Large intestine (tissue), 12 donors: ENCODE measurements at places on chromosomes 6 and 20. TPM values are rescaled to one million over a fixed set of nuclear protein-coding genes. Genes with fewer than 3 reads are reported as not detected.

- no peak for DNase-seq
These were observed 293.7 kb downstream of the RNF144B start for GRCh38 chr6:18680842-18681241.

DNA sequence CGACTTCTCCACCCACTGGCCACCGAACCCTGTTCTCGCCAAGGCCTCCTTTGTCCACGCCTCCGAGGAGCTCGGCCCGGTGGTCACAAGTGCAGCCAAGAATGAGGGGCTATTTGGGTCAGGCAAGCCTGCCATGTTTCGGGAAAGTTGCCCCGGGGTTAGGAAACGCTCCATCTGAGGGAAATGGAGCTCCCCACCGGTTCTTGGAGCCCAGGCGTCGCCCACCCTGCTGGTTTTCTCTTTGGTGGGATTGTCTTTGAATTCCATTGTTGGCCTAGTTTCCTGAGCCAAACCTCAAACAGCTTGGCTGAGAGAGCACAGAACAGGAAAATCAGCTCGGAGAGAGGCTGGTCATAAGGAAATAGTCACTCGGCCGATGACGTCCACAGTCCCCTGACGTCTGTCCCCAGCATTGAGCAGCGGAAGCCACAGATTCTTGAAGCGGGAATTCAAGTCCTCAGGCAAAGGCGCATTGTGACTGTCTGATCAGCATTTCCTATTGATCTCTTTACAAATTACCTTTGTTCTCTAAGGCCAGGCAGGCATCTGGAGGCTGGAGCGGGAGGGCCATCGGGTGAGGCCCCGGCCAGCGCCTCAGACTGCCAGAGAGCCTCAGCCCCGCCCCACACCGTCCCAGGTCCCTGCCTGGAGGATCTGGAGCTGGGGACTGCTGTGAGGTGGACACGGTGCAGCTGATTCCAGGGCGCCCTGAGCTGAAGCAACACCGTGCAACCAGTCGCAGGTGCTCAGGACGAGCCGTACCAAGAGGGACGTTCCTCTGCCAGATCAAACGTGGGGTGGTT, 138.6 kb downstream of the DLL1 start:
- peak; percentile 35 for DNase-seq

DNA sequence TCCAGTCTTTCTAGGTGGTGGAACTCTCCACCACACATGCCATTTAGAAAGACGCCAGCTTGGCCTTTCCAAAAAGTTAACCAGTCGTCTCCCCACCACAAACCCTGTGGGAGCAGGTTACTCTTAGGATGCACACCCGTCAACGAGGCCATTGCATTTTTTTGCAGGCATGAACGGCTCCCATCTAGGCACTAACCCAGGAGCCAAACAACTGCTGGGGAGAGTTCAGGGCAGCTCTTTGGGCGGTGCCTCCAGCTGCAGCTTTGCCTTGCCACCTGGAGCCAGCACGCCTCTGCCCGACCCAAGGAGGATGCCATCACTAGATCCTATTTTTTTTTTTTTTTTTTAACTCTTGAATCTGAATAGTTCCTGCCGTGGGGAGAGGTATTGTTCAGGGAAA, 39.9 kb downstream of the TBC1D7 start:
- no peak for DNase-seq

Gene HLA-DMB
- 23.9 TPM for polyA plus RNA-seq

Gene SLC17A1
- 0.09 TPM for polyA plus RNA-seq

DNA sequence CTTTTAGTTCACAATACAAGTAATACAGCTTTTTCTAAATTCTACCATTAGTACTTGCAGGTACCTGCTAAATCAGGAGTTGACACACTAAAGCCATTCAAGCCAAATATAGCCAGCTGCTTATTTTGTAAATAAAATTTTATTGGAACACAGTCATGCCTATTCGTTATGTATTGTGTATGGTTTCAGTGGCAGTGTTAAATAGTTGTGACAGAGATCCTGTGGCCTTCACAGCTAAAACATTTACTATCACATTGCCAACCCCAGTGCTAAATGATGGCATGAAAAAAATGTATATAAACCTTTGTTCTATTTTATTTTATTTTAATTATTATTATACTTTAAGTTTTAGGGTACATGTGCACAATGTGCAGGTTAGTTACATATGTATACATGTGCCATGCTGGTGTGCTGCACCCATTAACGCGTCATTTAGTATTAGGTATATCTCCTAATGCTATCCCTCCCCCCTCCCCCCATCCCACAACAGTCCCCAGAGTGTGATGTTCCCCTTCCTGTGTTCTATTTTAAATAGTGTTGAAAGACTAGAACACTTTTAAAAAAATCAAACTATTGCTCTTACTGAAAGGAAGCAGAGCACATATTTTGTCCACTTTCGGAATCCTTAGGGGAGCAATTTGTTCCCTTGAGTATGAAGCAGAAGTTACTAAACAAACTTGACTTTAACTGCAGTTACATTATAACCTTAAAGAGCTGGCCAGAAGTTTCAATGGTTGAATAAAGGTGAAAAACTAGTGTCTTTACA, 115.7 kb downstream of the PRIM2 start:
- DNase-seq = no peak

GRCh38 chr6:162217811-162218493, 509.6 kb downstream of the PRKN start:
- DNase-seq = no peak

Gene NRN1
- 4.0 TPM for polyA plus RNA-seq

- no peak for DNase-seq
These were observed 46.0 kb downstream of the TIAM2 start for GRCh38 chr6:155040901-155041650.

GRCh38 chr20:56504373-56505005, 20.1 kb upstream of the FAM209A start:
- no peak for DNase-seq

Gene SMAP1
- polyA plus RNA-seq = 38.9 TPM

DNA sequence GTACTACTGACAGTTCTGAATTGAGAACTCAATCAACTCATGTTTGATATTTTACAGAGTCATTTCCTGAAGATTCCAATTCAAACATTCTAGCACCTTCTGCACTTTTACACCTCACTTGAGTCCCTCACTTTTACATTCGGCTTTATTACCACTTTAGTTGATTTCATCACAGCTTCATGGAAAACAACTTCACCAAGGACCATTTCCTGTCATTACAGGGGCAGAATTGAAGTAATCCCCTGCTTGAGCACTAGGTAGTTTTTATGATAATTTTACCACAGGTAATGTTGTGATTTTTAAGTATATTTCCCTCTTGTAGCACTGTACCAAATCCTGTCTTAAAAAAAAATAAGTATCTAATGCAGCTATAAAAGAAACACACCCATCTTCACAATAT, 312.9 kb downstream of the BTBD9 start:
- DNase-seq = no peak

DNA sequence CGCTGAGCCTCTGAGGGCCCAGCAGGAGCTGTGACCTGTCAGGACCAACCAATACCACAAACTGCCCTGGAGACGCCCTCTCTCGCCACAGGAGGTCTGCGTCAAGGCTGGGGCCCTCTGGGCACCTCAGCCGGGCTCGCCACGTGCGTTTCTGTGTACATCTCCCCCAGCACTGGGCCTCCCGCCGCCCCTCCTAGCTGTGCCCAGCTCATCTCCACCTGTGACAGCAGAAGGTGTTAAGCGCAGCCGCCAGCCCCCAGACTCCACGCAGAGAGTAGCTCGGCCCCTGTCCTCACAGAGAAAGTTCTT, 91.4 kb downstream of the TAF4 start:
- no peak for DNase-seq

- no peak for DNase-seq
These were observed 314.7 kb downstream of the EPM2A start for GRCh38 chr6:145420599-145420998.

Gene RAMACL
- 0.30 TPM for polyA plus RNA-seq

- DNase-seq = no peak
These were observed 369.2 kb upstream of the CNR1 start for GRCh38 chr6:88535306-88535705.

GRCh38 chr6:130037207-130037811, 18.9 kb downstream of the L3MBTL3 start:
- no peak for DNase-seq

DNA sequence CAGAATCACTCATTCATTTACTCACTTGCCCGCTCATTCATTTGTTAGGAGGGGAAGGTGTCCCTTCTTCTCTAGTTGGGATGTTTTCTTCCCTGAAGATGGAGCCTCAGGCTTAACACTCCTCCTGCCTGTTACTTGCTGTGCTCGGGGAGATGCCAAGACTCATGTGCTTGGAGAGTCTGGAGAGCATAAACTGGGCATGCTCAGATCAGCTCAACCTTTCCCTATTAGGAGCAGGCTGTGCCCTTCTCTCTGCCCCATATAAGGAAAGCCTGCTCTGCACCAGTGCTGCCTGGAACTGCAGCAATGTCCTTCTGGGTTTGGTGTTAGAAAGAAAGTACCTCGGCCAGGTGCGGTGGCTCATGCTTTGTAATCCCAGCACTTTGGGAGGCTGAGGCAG, 18.0 kb upstream of the UBE2V1 start:
- DNase-seq = no peak

Gene TAPBP
- polyA plus RNA-seq = 90.9 TPM

- no peak for DNase-seq
These were observed 29.4 kb downstream of the PHIP start for GRCh38 chr6:79048611-79049010.

DNA sequence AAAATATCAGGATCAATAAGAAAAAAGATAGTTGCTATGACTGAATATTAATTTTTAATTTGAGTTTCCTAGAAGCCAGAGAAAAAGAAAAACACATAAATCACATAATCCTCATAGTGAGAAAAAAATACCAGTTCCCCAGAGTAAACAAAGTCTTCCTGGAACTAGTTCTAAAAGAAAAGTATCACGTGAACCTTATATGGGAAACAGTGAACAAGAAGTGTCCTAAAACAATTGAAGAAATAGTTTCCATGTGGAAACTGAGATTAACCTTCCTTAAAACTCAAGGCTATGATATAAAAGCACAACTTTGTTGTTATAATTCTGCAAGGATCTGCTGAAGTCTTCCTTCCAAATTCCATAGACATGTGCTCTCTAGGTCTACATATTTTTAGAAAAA, 50.6 kb downstream of the RCAN2 start:
- DNase-seq = no peak

Gene MYLK4
- polyA plus RNA-seq = 0.48 TPM

Gene CAPN11
- 0.03 TPM for polyA plus RNA-seq

Gene XKR7
- 0.81 TPM for polyA plus RNA-seq

DNA sequence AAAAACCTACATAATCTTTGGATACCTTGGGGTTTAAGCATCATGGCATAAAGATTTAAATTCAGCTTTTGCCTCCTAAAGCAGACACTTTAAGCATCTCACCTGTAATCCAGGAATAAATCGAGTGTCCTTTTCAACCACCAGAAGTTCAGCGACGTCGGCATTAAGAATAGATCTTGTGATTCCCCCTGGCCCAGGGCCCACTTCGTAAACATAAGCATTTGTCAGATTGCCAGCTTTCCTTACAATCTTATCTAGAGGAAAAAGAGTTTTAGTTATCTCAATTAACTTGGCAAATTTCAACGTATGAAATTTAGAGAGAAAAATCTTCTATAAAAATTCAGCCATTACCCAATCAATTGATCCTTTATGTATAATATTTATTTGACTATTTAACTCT, 3.2 kb downstream of the TFB1M start:
- DNase-seq = no peak

Gene CASS4
- polyA plus RNA-seq = 1.2 TPM

- DNase-seq = peak; percentile 12
These were observed 230.7 kb upstream of the MARCKS start for GRCh38 chr6:113626475-113626874.

- DNase-seq = no peak
These were observed 42.9 kb downstream of the GPX5 start for GRCh38 chr6:28568515-28569108.
